ENCODE measurements at places on chromosomes 3 and 15.

DNA sequence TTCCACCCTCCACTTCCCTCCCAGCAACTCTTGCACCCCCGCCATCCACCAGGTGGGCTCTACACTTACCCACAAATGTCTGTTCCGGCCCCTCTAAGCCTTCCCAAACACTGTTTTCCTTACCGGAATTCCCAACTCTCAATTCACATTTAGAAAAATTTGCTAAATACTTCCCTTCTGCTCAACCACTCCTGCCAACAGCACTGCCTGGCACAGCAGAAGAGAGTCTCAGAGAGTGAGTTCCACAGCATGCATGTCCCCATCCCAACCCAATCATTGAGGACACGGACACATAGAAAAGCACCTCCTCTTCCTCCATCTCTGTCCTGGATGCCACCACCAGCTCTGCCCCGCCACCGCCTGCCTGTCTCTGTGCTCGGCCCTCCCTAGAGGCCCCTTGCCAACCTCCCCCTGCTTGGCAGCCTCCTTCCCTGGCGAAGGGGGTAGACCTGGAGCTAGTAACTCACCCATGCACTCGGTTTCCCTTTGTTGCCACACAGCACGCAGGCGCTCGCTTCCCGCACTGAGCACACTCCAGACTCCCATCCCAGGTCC lies 66.2 kb upstream of the SLC6A1 start:
- DNase-seq: no peak

DNA sequence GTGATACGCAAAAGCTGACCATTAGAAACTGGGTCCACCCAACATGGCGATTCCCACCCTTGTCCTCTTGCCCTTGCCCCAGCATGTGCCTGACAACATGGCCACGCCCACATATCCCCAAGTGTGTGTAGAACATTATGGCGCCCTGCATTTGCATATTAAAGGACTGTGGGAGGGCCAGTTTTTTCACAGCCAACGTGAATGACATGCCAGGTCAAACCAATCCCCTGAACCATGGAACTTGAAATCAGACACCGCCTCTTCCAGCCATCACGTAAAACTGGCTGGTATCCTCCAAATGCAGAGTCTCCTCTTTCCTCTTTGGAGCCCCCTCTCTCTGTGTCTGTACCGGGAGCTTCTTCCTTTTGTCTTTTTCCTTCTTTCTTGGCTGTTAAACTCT lies 156.7 kb upstream of the EPHA6 start:
- DNase-seq: no peak

- DNase-seq: no peak
Observed at GRCh38 chr3:34837848-34838741, 801.2 kb upstream of the ARPP21 start.

DNA sequence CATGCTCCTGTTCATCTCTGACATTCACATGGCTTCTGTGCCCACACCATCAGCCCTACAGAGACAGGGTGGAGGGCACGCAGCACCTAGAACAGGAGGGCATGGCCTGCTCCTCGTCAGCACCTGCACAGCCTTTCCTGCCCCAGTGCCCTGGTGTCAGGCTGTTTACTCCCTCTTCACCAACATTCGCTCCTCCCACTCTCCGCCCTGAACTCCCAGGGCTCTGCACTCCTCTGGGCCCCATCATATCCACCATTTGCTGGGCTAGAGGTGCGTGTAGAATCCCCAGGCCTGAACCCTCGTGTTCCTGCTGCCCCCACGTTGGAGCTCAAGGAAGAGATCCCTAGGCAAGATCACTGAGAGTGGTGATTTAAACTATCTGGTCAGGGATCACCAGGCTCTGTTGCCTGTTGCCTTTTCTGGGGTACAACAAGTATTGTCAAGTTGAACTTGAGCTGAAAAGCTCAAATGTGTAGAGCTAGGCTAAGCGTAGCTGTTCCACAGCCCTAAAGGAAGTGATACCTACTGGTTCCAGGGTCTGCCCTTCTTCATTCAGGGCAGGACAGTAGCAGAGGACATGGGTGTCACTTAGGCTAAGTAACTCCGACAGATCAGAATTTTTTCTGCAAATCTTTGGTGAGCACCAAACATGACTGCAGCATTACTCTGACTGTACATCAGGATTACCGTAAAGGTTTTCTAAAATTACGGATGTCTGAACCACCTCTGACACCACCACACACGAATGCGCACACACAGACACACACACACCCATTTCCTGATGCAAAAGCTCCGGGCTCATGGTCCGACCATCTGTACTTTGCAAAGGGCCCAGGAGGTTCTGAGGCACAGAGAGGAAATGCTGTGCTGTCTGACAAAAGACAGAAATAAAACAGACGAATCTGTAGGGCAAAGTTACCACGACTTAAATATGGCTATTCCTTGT lies 43.7 kb upstream of the GNB5 start:
- DNase-seq: no peak

Data from NCI-H524 (cell line).